ENCODE measurements at places on chromosomes 7 and 10. TPM values are rescaled to one million over a fixed set of nuclear protein-coding genes. Genes with fewer than 3 reads are reported as not detected.

ABCB4 gene
- not detected for total RNA-seq

CPXM2 gene
- total RNA-seq = not detected

TMEM273 gene
- total RNA-seq = 92.2 TPM

PGAM2 gene
- total RNA-seq = not detected

DNA sequence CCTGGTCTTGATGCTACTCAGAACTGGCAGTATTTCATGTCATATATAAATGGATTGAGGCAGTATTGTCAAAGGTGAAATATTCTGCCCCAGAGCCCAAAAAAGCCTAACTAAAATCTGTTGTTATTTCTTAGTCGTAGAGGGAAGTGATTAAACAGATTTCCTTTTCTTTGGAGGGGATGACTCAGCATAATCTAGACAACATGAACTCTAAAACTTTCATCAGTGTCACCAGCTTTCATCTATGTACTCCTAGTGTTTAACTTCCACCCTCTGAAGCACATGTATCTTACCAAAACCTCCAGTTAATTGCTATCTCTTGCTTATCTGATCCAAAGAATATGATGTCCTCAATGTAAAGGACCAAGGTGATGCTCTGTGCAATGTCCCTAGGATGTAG is 97.1 kb upstream of the ARID5B start:
- ATAC-seq = no peak

- no peak for ATAC-seq
Measured at GRCh38 chr10:123462246-123462645, 203.9 kb upstream of the GPR26 start.

GRCh38 chr7:127040042-127040441 is 212.7 kb downstream of the GRM8 start:
- ATAC-seq = no peak

DNA sequence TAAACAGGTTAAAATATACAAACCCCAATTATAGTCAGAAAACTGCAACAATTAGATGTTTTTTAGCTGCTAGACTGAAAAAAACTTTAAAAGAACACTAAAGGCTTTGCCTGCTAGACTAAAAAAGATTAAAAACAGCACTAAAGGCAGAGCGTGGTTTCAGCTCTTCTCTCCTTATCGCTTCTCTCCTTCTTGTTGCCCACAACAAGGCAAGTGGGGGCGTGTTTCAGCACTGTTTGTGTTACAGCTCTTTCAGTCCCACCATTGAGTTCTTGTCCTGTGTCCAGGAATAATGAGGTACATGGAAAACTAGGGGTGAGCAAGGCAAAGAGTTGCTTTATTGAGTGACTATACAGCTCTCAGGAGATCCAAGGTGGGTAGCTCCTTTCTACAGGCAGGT is 112.3 kb downstream of the HPSE2 start:
- ATAC-seq = no peak

DNA sequence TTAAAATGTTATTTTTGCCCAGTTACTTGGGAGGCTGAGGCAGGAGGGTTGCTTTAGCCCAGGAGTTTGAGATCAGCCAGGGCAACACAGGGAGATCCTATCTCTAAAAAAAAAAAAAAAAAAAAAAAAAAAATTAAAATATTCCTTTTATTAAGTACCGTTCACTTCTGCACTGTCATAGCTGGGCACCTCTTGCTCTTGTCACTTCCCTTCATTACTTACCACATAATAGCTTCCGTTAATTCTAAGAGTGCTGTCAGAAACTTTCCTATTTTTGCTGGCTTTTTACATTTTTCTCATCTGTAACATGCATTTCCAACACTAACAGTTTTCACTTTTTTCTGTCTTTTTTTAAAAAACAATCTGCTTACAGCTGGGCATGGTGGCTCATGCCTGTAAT is 132.9 kb downstream of the PIP4K2A start:
- ATAC-seq = no peak
